ENCODE measurements at places on chromosomes 3 and 15.

GRCh38 chr3:79032686-79033318, 735.0 kb downstream of the ROBO1 start:
- DNase-seq: no peak

GRCh38 chr15:74786551-74787165, 4.8 kb downstream of the CSK start:
- DNase-seq: no peak

DNA sequence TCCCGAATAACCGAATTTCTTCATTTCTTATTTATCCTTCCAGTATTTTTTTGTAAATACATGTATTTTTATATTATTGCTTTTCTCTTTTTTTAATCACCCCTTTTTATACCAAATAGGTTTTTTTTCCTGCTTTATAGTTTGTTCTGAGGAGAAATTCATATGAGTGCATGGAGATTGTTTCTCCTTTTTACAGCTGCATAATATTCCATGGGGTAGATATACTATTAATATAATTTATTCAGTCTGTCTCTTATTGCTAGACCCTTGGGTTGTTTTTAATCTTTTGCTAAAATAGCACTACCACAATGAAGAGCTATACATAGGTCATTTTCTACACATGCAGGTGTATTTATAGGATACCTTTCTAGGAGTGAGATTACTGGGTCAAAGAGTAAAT, 3.5 kb upstream of the TMEM87A start:
- DNase-seq: no peak

- DNase-seq: no peak
Measured at GRCh38 chr3:159761848-159762635, 226.6 kb upstream of the IL12A start.

DNA sequence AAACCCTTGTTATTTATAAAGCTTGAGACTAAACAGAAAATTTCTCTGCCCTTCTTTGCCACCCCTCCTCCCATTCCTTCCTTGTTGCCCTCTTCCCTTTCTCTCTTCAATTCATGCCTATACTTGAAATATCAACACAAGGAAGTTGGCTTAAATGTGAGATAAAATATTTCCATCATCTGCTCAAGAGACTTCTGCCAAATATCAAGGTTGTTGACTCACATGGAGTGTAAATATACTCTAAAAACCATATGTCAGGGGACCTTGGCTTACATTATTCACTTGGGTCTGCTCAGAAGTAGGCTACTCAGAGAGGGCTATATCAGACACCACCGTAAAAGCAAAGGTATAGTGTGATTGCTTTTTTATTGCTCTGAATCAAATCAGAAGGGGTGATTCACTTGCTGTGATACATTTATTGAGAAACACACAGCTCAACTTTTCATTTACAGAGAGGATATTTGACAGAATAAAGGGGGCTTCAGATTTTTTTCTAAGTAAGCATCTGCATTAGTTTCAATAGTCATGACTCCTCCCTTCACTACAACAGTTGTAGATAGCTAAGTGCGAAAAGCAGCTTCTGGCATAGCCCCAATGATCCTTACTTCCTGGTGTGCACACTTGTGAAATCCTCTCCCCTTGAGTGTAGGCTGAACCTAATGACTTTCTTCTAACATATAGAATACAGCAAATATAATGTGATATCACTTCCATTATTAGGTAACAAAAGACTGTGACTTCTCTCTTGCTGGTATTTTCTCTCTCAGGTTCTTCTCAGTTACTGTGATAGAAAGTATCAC, 386.2 kb downstream of the EFHB start:
- DNase-seq: no peak

DNA sequence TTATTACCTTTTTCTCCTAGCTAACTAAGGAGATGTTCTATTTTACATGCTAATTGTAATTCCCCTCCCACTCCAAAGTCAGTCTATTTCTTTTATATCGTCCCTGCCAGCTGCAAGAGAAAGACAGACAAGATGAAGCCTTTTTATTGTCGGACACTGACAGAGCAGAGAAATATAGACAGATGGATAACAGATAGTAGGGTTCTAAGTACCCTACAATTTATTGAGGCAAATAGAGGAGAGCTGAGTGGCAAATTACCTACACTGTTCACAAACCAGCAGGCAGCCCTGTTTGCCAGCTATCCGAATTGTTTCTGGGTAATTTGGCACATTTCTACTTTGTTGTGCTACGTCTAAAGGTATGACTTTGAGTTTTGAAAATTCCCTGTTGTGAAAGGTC, 392.3 kb upstream of the ZNF717 start:
- no peak for DNase-seq

DNA sequence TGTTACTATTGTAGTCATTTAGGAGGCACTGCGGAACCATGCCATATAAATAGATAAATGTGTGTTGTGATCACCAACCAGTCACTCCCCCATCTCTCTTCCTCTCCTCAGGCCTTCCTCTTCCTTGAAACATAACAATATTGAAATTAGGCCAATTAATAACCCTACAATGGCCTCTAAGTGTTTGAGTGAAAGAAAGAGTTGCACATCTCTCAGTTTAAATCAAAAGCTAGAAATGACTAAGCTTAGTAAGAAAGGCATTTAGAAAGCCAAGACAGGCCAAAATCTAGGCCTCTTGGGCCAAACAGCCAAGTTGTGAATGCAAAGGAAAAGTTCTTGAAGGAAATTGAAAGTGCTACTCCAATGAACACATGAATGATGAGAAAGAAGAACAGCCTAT, 8.1 kb upstream of the DNASE1L3 start:
- DNase-seq: no peak

DNA sequence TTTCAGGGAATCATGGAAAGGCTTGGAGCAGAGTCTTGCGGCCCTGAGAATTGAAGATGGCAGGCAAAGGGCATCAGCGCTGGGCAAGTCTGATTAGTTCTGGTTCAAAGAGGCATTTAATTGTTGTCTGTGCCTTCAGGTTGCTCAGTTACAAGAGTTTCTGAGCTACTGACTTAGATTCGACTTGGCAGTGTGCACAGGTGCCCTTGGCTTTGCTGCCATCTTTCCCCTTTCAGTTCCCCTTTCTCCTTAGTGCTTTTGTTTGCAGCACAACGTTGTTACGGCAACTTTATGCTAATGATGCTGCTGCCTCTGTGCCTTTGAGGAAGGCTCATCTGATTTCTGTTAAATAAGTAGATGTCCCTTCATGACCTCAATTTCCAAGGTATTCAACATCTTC, 12.5 kb downstream of the P2RY14 start:
- no peak for DNase-seq

DNA sequence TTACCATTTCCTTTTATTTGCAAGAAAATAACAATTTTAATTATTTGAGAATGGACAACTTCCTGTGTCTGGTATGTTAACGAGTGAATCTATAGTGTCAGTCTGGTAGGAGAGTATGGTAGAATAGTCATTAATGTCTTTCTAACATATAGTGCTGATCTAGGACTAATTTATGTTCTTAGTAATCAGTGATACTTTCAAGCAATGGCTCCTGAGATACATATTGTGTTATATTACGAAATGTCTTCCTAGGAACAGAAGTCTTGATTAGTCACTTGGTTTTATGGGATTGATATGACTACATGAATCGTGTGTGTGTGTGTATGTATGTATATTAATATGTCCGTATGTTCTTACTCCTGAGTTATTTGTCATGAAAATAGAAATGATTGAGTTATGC, 66.6 kb upstream of the PAQR5 start:
- no peak for DNase-seq

GRCh38 chr3:32882189-32882588, 64.4 kb downstream of the TRIM71 start:
- no peak for DNase-seq

- DNase-seq: no peak
Measured at GRCh38 chr3:84906065-84906464, 52.7 kb upstream of the CADM2 start.

- no peak for DNase-seq
Measured at GRCh38 chr15:71335591-71335990, 220.3 kb downstream of the THSD4 start.

DNA sequence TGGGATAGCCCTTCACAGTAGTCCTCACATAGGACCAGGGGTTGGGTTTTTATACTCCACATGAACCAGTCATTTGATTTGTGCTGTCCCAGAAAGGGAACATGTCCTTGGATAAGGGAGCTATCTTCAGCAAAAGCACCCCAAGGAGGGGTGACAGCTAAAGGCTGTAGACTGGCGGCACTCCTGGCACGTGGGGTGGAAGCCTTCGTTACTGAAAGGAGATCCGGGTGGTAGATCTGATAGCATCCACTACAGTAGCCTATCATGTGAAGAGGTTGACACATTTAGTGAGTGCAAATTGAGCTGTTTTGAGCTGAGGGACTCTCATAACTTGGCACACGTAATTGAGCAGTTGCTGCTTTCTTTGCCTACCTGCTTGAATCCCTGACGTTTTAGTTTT, 588.8 kb upstream of the GOLIM4 start:
- DNase-seq: no peak

DNA sequence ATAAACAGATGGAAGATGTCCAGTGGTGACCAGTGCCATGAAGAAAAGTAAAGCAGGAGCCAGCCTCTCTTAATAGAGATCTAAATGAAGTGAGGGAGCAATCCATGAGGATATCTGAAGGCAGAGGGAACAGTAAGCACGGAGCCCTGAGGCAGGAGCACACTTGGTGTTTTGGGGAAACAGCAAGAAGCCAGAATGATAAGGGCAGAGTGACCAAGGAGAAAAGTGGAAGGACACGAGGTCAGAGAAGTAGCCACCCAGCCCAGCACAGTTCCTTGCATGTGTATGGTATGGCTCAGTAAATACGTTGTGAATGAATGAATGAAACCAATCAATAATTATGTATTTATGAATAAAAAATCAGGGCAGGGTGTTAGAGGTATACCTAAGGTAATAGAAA, 11.6 kb downstream of the KLHL18 start:
- no peak for DNase-seq

DNA sequence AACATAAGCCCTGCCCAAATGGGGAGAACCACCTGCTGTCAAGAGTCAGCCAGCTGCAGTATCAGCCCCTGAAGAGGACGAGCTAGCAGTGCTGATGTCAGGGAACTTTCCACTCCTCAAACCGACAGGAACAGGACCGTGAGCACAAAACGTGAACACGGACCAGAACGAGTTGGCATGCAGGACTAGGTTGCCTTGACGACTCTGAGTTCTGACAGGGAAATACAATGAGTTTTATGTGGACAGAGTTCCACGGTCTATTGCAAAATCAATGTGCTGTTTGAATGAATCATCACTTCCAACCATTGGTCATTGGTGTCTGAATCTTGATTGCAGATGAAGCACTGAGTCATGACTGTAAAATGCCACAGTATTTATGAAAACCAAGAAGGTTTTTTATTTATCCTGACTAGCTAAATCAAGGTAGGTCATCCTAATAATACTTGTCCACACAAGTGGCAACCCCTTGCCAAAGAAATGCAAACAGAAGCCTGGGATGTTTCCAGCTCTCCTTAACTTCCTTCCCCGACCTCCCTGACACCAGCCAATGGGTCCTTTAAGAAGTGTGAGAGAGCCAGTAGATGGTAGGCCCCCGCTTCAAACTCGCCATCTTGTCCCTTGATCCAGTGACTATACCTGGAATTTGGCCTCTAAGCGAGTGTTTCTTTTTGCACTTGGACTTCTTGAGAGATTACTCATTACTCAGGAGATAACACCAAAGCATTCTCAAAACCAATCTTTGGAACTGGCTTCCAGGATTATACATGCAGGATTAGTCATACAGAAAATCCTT, 119.6 kb downstream of the ASB7 start:
- DNase-seq: no peak

GRCh38 chr3:1056744-1057143, 36.1 kb upstream of the CNTN6 start:
- DNase-seq: no peak

DNA sequence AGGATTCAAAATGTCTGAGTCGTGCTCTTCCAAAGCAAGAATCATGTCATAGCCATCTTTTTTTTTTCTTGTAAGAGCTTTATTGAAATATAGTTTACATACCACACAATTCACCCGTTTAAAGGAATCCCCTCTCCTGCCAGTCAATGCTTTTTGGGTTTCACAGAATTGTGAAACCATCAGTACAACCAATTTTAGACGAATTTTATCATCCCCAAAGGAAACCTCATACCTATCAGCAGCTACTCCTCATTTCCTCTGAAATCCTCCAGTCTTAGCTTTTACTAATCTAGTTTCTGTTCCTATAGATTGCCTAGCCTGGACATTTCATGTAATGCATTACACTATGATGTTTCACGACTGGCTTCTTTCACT, 39.6 kb downstream of the ADIPOQ start:
- DNase-seq: no peak

GRCh38 chr3:16803019-16803418, 81.7 kb upstream of the PLCL2 start:
- DNase-seq: no peak

DNA sequence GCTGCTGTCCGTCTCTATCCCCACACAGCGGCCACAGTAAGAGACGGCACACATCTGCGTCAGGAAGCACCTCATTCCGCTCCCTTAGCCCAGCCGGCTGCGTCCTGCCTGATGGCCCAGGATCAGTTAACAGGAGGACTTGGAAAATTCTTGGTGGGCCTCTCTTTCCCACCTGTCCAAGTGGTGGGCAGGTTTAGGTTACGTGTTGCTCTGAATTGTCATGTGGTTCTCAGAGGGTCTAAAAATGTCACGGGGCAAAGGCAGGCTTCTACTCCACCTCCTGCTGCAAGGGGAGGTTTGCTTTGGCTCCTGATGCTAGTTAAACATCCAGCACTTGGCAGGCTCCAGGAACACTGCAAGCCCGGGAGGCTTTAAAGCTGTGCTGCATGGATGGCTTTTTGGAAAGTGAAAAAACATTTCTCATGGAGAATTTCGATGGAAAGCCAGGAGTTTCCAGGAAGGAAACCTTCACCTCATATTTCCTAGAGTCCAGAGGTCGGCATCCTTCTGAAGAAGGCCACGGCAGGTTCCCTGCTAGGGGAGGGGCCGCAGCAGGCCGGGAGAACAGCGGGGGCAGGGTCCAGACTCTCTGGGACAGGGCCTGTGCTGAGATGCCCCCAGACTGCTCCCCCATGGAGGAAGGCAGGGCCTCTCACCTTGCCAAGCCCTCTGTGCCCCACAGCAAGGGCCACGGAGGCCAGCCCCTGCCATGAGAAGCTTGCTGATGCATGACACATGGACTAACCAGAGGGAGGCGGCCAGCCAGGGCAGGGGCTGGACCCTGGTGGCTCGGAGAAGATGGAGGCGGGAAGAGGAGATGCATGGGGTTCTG, 10.8 kb downstream of the CTSH start:
- DNase-seq: no peak

DNA sequence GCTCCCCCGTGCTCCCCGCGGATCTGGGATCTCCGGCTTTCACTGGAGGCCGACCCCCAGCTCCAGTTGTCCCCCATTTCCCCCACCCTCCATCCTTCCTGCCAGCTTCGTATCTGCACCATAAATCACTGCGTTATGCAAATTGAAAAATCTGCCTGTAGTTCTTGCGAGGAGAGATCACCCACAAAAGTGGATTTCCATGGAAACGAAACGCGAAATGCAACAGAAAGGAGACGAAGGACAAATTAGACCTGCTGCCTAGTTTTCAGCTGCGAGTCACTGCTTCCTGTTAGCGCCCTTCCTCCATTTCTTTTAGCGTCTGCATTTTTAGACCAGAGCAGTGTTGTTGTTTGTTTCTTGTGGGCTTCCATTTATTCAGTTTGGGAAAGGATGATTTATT, 127.1 kb upstream of the ATP10A start:
- no peak for DNase-seq

All from effector CD8-positive, alpha-beta T cell (primary cell).